ENCODE measurements at places on chromosomes 12 and 14.

DNA sequence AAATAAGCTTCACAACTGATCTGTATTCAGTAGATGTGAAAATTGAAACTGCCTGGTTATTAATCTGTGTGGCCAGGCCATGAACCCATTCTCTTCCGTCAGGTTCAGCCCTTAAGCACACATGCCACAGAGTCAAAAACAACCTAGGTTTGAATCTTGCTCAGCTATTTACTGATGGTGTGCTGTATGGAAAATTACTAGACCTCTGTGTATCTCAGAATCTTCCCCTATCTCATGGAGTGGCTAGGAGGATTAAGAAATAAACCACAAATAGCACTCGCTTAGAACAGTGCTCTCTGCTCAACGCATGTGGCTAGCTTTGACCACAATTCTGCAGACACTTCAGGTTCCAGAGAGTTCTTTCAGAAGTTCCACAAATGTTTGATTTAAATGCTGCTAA lies 240.7 kb upstream of the PLEKHG7 start:
- DNase-seq = no peak

DNA sequence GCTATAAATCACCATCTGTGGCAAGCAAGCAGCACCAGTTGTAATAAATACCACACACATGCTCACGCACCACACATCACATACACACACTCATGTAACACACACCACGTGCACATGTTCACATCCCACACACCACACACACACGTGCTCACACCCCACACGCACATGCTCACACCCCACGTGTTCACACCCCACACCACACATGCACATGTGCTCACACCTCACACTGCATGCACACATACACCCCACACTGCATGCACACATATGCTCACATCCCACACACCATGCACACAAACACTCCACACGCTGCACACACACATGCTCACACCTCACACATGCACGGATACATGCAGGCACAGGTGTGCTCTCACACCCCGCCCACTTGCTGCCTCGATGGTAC lies 22.9 kb upstream of the ANKLE2 start:
- no peak for DNase-seq

DNA sequence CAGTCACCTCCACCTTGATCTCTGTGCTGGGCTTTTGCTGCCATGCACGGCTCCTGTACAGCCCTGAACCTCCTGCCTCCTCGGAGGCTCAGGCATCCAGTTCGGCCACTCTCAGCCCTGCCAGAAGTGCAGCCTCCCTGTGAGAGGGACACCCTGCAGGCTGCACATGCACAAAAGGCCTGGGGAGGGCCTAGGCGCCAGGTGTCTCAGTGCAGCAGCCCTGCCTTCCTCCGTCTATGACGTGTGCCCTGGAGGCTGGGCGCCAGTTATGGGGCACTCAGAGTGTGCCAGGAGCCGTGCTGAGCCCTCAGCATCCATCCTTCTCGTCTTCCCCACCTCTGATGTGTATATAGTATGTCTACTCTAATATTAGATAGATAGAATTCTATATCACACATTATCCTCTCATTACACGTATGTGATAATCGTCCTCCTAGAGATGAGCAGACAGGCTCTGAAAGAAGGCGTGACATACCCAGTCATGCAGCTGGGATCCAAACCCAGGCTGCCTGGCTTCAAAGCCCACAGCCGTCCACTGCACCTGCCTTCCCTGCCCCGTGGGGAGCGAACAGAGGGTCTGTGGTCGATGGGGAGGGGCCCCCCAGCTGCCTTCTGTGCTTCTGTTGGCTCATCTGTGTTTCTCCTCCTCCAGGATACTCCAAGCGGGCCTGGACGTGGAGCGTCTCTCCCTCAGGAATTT lies 101.1 kb downstream of the B4GALNT3 start:
- no peak for DNase-seq

GRCh38 chr14:36132826-36133225 lies 43.7 kb downstream of the PTCSC3 start:
- no peak for DNase-seq

- DNase-seq = no peak
Measured at GRCh38 chr14:98701377-98701776, 570.6 kb downstream of the BCL11B start.

DNA sequence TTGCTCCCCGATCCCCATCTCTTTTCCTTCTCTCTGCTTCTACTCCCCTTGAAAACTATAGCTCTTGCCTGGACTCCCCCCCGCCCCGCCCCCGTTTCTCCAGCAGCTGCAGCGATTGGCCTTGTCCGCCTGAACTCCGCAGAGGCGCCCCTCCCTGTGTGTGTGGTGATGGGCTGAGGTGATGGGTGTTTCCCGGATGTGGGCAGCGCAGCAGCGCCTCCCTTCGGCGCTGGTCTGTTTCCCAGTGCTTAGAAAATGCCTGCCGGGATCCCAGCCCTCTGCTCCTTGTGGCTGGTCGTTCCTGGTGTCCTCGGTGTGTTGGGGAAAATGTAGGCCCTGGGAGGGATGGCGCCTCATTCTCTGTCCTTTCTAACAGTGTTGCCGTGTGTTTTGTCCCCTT lies 43.3 kb downstream of the GALNT8 start:
- DNase-seq = no peak

- no peak for DNase-seq
Measured at GRCh38 chr14:54470701-54471100, 18.1 kb downstream of the GMFB start.

DNA sequence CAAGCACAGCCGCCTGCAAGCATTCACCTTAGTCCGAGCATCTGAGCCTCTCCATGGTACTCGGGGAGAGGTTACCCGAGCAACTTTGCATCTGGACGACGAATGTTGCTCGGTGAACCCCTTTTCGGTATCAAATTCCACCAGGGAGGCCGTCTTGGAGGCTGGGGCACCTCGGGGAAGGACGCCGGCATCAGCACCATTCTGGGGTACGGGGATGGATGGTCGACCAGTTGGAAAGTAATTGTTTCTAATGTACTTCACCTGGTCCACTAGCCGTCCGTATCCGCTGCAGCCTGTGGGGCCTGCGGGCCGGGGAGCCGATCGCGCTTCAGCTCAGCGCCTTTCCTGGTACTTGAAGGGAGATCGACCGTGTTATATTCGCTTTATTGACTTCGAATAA lies 161.7 kb upstream of the RTL1 start:
- DNase-seq = no peak

GRCh38 chr12:44381341-44381740 lies 494.8 kb downstream of the NELL2 start:
- no peak for DNase-seq

DNA sequence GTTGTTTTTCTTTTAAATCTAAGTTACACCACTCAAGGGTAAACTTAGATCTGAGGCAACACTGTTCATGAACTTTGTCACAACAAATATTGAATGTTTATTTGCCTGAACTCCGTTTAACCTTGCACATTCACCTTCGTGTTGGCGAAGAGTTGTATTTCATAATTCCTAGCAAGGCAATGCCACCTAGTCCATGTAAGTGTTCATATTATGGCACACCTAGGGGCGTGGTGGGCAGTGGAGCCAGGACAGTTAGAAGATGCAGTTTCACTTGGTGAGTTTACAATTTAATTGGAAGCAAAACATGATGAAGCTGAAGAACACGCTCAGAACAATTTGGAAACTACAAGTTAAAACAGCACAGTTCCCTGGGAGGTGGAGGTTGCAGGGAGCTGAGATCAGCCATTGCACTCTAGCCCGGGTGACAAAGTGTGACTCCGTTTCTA lies 30.4 kb upstream of the GNPNAT1 start:
- DNase-seq = no peak

GRCh38 chr14:34000396-34000795 lies 49.5 kb upstream of the EGLN3 start:
- no peak for DNase-seq
